ENCODE measurements at places on chromosomes 13 and 19.
A peak's percentile ranks its signal among the peaks of the same experiment; 100 is the strongest.

GRCh38 chr13:34589581-34589980, 352.5 kb upstream of the NBEA start:
- no peak for DNase-seq

GRCh38 chr13:87999788-88000187, 328.6 kb downstream of the SLITRK5 start:
- no peak for DNase-seq

DNA sequence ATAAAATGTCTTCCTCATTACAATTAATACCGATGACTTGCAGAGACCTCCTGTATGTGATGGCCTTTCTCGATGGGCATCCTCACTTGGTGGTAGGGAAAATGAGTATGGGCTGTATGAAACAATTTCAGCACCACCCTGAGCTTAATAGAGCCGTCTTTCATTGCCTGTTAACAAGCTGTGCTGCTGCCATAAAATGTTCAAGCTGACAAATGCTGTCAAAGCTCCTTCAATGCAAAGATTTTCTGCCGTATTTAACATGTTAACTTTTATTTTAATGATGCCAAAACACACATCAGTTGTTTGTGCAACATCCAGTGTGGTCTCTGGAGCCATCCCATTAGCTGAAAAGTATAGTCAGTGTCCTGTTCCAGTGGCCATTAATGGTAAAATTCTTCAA, 110.1 kb downstream of the GPC6 start:
- no peak for DNase-seq

DNA sequence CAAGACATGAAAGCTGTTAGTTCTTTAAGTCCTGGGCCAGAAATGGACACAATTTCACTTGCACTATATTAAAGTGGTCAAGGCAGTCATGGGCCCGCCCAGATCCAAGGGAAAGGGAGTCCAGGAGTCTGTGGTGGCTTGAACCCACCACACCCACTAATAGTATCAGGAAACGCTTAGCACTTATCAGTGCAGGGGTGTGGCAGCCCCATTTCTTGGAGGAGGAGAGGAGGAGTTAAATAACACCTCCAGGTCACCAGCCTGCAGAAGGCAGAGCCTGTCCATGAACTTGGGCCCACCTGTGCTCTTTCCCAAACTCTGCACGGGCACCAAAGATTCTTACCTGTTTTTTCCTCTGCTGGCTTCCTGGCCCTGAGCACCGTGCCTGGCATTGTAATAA, 5.4 kb upstream of the NTN5 start:
- no peak for DNase-seq

DNA sequence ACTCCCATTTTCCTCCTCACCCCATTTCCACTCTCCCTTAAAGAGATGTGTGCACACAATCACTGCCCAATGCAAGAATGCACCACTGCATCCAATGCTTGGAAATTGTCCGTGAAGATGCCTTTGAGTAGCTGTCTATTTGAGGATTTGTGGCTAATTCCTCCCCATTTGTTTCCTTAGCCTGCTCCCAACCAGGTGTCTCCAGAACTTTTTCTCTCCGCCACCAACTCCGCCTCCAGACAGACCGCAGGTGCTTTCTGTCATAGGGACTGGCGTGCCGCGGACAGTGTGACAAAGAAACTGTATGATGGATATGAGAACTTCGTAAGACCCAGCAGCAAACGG, 461 bp upstream of the TM9SF2 start:
- no peak for DNase-seq

- no peak for DNase-seq
Observed at GRCh38 chr13:25179011-25179410, 6.9 kb upstream of the AMER2 start.

DNA sequence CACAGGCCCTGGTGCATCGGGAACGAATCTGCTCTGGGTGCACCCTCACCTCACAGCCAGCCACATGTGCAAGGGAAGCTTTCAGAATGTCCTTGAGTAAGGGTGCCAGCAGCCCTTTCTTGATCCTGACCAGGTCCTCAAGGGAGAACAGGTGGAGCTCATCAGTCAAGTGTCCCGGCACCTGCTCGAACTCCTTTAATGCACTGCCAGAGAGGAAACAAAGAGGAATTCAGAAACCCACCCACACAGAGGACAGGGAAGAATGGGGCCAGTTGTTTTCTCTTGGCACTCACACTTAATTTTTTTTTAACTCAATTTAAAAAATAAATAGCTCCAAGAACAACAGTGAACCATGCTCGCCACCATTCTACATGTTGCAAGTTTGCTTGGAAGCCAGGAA, 41.7 kb downstream of the RUBCNL start:
- DNase-seq, result no peak

- no peak for DNase-seq
Observed at GRCh38 chr13:73952648-73953047, 181.6 kb downstream of the KLF12 start.

- no peak for DNase-seq
Observed at GRCh38 chr19:18781885-18782527, 9.1 kb downstream of the COMP start.

- peak; percentile 87 for DNase-seq
Observed at GRCh38 chr19:2167896-2168618, 4.3 kb downstream of the DOT1L start.

- DNase-seq, result no peak
Observed at GRCh38 chr13:20197361-20197834, 4.7 kb upstream of the GJB2 start.

DNA sequence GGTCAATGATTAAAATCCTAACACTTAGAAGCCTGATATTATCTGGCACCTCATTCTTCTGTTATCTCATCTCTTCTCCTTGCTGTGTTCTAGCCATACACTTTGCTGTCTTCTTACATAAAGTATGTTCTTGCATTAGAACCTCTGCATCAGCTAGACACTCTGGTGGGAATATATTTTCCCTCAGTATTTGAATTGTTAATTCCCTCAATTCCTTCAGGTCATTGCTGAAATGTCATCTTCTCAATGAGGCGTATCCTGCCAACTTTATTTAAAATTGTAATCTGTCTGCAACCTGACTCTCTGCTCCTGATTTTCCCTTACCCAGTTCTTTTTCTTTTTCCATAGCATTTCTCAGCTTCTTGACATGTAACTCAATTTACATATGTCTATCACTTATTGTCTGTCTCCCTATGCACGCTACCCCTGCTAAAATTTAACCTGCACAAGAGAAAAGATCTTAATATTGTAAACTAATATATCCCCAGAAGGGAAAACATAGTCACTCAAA, 138.2 kb downstream of the UGGT2 start:
- DNase-seq, result no peak

DNA sequence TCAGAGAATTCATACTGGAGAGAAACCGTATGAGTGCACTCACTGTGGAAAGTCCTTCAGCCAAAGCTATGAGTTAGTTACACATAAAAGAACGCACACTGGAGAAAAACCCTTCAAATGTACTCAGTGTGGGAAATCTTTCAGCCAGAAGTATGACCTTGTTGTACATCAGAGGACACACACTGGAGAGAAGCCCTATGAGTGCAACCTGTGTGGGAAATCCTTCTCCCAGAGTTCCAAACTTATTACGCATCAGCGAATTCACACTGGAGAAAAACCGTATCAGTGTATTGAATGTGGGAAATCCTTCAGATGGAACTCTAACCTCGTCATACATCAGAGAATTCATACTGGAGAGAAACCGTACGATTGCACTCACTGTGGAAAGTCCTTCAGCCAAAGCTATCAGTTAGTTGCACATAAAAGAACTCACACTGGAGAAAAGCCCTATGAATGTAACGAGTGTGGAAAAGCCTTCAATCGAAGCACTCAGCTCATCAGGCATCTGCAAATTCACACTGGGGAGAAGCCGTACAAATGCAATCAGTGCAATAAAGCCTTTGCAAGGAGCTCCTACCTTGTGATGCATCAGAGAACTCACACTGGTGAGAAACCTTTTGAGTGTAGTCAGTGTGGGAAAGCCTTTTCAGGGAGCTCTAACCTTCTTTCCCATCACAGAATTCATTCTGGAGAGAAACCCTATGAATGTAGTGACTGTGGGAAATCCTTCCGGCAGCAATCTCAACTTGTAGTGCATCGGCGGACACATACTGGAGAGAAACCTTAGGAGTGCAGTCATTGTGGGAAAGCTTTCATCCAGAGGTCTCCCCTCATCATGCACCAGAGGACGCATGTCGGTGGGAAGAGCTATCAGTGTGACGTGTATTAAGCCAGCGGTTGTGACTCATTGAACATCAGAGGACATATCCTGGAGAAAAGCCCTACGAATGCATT, 16.5 kb upstream of the ZNF8 start:
- DNase-seq, result no peak

- no peak for DNase-seq
Observed at GRCh38 chr13:35733827-35734226, 257.3 kb upstream of the MAB21L1 start.

- no peak for DNase-seq
Observed at GRCh38 chr13:20121159-20121525, 39.7 kb downstream of the GJA3 start.

DNA sequence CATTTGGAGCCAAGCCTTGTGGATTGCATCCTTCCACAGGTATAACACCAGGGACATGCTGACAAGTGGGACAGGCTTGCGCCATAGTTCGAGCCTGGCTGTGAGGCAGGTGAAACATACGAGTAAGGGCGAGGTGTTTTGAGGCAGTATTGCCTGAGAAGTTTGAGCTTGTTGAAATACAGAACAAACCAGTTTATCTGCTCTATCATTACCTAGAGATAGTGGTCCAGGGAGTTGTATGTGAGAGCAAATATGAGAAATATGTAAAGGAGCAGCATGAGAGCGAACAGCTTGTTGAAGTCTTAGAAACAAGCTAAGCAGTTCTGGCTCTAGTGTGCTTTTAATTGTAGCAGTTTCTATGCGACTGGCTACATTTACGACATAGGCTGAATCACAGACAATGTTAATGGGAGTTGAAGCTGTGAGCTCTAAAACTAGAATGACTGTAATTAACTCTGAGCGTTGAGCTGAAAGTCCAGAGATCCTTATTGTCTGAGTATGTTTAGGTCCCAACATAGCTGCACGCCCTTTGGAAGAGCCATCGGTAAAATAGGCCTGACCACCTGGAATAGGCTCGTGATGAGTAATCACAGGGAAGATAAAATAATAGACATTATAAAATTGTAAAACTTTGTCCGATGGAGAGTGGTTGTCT, 8.2 kb downstream of the ZNF439 start:
- no peak for DNase-seq

- no peak for DNase-seq
Observed at GRCh38 chr13:57640607-57641006, 9.1 kb downstream of the PCDH17 start.

DNA sequence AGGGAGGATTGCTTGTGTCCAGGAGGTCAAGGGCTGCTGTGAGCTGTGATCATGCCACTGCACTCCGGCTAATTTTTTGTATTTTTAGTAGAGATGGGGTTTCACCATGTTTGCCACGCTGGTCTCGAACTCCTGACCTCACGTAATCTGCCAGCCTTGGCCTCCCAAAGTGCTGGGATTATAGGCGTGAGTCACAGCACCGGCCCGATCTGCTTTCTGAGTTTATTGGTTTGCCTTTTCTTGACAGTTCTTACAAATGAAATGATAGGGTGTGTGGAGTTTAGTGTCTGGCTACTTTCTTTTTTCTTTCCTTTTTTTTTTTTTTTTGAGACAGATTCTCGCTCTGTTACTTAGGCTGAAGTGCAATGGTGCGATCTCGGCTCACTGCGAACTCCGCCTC, 848 bp downstream of the C19orf44 start:
- DNase-seq, result no peak

Data from GM12878 (cell line).